ENCODE measurements at places on chromosomes 6 and 20.

- DNase-seq = no peak
These were observed 219.0 kb downstream of the TTLL2 start for GRCh38 chr6:167543602-167544497.

DNA sequence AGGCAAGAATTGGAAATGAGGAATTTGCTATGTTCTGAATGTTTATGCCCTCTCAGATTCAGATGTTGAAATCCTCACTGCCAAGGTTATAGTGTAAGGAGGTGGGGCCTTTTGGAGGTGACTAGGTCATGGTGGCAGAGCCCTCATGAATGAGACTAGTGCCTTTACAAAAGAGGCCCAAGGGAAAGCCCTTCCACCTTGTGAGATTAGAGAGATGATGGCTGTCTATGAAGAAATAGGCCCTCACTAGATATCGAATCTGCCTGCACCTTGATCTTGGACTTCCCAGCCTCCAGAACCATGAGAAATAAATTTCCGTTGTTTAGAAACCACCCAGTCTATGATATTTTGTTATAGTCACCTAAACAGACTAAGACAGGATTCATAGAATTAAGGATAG lies 10.4 kb downstream of the ASIP start:
- DNase-seq = no peak

- no peak for DNase-seq
These were observed 167.2 kb downstream of the TFAP2C start for GRCh38 chr20:56796345-56796744.

DNA sequence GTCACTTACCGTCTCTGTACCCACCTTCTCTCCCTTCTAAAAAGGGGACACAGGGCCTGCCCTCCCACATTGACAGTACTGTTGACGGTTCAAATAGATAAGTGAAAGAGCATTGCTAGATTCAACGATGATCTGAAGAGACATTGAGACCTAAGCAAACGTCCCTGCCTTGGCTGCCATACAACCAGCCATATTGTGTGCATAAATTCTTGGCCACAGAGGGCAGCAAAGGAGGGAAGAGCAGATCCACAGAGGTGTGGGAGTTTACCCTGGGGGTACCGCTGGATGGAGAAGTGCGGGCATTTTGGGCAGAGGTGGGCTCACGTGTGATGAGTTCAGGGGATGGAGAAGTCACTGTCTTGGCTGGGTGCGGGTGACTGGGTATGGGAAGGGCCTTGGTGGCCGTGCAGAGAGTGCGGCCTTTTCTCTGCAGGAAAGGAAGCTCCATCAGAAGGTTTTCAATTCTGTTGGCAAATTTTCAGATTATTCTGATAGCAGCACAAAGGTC lies 85.6 kb downstream of the POPDC3 start:
- no peak for DNase-seq

- no peak for DNase-seq
These were observed 86.0 kb downstream of the CLIC5 start for GRCh38 chr6:45929421-45930361.

- no peak for DNase-seq
These were observed 64.0 kb downstream of the CAP2 start for GRCh38 chr6:17457405-17457804.

DNA sequence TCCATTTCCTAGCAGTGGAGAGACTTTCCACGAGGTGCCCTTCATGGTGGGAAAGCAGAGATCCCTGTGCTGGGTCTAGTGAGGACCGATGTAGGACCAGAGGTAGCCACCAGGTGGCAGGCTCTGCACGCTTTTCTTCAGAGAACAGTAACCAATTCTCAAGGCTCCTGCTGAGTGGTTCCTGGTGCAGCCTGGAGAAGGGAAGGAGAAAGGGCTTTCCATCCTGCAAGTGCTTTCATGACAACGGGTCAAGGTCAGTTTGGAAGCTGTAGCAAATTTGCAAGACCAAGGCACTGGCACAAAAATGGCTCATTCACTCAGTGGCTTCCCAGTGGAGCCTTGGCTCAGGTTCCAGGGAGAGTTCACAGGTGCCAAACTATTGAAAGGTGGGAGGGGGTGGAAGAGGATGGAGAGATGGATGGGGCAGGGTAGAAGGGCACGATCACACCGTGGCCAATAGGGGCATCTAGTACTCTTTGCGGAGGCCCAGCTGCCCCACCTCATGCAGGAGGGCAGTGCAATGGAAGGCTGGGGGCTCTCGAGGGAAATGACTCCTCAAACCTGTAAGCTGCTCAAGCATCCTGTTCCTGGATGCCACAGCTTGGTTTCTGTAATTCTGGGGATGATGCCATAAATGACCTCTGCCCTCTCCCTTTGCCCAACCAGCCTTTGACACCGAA lies 25.5 kb upstream of the KCNK16 start:
- DNase-seq = peak; percentile 48

DNA sequence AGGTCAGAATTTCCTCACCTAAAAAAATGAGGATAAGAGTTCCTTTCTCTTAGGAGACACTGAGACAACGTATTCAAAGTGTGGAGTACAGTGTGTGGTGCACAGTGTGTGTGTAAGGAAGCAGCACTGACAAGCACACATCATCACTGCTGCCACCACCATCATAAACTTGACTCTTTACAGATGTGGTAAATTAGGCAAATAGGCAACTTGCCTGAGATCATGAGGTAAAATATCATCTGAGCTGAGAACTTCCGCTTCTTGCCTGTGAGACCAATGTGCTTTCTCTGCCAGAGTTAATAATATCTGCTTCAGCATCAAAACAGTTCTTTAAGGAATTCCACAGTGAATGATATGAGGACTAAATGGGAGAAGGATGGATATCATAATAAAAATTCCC lies 52.7 kb downstream of the LYRM4 start:
- DNase-seq = no peak

DNA sequence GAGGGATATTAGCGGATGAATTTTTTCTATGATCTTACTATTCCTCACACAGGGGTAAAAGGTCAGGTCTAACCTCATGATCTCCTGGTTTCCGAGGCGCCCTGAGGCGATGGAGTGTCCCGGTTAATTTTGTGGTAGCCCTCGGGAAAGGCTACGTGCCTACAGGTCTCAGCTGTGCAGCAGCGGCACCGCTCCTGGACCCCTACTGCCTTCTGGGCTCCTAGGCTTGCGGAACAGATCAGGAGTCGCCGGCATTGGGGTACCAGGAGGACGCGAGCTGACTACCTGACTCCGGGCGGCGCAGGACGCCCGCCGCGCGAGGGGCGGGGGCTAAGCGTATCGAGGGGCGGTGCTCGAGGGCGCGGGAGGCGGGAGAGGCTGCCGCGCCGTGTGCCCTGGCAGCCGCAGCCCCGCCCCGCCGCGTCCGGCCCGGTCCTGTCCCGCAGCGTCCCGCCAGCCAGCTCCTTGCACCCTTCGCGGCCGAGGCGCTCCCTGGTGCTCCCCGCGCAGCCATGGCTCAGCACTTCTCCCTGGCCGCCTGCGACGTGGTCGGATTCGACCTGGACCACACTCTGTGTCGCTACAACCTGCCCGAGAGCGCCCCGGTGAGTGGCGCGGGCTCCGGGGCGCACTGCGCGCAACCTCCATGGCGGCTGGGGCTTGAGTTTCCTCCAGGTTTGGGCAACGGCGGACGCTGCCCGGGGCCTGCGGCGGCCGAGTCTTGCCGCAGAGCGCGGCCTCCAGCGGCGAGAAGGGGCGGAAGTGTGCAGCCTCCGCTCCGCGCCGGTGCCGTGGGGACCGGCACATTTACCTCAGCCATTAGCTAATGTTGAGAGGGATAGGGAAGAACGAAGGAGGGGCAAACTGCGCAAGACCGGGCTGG lies at the start of gene NT5DC1:
TSS of gene NT5DC1 (plus strand) at position 435 of the 883 bp plus-strand sequence. CDS start at position 513, 78 bp downstream.
- peak; percentile 60 for DNase-seq
